ENCODE measurements at places on chromosomes 6 and 20.
A peak's percentile ranks its signal among the peaks of the same experiment; 100 is the strongest.

GRCh38 chr6:8225113-8225512, 122.8 kb upstream of the EEF1E1 start:
- no peak for DNase-seq

DNA sequence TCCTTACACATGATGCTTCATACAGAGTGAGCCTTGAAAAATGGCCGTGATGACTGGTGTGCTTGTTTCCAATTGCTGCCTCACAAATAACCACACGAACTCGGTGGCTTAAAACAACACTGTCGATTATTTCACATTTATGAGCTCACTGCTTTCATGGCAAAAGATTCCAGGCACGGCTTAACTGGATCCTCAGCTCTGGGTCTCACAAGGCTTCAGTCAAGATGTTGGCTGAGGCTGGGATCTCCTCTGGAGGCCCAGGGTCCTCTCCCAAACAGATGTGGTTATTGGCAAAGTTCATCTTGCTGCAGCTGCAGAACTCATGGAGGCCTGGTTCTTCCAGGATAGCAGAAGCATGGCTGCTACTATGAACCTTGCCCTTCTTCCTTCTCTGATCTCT, 144.6 kb downstream of the TFAP2C start:
- DNase-seq, result no peak

DNA sequence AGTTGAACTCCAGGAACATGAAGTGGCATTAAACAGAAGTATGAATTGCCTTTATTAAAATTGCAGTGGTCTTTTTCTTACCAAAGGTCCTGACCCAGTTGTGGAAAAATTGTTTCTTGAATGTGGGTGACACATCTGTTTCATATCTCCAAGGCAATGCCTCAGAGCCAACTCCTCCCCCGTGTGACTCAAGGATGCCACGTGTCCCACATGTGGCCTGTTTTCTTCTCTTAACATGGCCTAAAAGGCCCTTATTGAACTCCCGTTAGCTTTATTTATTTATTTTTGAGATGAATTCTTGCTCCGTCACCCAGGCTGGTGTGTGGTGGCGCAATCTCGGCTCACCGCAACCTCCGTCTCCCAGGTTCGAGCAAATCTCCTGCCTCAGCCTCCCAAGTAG, 128.4 kb upstream of the ESR1 start:
- no peak for DNase-seq

DNA sequence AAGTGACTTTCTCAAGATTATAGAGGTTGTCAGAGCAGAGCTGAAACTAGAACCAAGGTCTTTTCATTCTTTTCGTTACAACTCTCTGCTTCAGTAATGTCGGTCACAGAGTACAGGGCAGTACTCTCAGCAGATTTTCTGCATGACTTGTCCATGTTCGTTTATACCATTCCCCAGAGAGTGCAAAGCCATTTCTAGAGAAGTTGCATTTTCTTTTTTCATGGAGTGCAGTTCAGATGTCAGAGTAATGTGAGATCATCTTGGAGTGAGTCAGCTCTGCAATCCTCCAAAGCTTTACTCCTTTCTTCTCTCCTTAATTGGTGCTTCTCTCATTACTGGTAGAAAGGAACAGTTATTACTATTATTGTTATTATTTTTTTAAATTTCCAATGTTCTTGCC, 115.6 kb upstream of the B3GAT2 start:
- DNase-seq, result no peak

DNA sequence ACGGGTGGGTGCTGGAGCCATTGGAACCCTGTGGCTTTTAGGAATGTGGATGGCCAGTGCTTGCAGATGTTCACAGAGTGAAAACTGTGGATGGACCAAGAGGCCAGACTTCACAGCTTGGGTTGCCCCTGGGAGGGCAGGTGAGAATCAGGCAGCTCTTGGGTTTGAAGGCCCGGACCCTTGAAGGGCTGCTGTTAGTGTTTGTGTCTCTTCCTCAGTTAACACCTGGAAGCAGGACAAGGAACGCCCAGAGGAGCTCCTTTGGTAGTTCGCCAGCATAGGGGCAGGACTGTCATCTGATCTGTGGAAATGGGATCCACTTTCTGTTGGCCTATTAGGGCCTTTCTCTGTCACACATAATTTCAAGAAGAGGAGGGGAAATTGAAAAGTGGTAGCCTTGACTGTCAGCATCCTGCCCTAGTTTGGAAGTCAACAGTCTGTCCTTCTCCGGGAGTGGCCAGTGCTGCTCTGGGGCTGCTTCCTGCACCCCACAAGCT, 43.6 kb downstream of the RIOK1 start:
- peak; percentile 22 for DNase-seq

DNA sequence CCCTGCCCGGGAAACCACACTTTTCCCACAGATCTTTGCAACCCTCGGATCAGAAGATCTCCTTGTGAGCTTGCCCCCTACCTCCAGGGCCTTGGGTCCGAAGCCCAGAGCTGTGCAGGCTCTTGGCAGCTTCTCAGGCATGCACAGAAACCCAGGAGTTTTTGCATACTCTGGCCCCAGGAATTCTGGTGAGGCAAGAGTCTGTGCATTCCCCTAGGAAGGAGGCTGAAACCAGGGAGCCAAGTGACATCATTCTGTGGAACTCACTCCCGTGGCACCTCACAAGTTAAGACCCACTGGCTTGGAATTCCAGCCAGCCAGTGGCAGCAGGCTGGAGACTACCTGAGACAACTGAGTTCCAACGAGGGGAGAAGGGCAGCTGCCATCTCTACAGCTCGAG, 100.1 kb downstream of the TNFRSF21 start:
- no peak for DNase-seq
